ENCODE measurements at places on chromosomes 11 and 22.

DNA sequence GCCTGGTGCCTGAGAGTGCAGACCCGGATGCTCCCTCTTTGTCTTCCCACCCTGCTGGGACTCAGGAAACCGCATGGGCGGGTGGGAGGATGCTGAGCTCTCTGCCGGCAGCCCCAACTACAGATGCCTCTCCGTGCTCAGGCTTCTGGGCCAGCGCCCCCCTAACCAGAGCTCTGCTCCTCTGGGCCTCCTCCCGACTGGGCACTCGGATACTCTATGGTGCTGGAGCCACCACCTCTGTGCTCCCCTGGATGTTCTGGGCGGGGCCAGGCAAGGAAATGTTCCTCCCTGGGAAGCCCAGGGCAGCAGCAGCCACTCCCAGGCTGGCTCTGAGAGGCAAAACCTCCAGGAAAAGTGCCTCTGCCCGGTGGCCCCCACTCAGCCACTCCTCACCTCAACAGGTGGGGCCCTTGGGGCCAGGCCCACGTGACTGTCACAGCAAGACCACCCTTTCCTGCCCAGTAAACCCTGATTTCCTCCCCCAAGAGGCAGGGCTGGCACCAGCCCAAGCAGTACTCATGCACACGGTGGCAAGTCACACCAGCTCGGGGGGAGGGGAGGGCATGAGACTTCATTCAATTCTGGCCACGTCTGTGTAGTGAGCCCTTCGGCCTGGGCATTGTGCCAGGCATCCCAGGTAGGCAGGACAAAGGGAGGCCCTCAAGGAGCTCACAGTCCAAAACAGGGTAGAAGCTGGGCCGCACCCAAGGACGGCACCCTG is 54.7 kb upstream of the TCF20 start:
- no peak for DNase-seq

GRCh38 chr22:37765498-37765897 is 42.2 kb upstream of the GCAT start:
- DNase-seq: no peak

GRCh38 chr11:66267039-66267378 is 1.4 kb upstream of the RAB1B start:
- no peak for DNase-seq

DNA sequence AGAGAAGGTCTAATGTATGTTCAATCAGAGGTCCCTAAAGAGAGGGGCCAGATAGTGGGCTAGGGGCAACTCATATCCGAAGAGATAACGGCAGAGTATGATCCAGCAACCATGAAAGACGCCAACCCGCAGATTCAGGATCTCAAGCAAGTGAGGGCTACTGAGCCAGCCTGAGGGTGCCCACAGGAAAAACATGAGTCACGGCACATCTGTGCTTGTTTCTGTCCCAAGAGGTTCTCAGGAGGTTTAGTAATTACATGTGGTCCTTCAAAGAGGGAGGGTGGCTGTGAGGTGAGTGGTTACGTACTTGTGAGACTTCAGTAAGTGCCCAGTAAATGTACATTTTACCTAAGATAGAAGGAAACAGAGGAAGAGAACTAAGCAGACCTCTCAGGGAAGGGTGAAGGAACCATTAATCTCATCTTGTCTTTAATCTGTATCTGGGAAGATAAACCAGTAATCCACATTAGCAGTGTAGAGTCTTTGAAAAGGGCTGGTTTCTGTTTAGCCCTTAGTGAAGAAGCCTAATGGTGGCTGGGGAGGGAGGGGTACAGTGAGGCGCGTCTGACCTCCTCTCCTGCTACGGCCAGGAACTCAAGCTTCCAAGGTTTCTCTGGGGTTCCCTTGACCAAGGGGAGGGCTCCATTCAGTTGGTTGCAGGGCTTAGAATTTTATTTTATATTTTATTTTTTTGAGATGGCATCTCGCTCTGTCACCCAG is 10.2 kb downstream of the SIRT3 start:
- DNase-seq: no peak

- DNase-seq: no peak
These were observed 17.8 kb upstream of the CARS1 start for GRCh38 chr11:3074912-3075589.
